ENCODE measurements at places on chromosomes 16 and 17. TPM values are rescaled to one million over a fixed set of nuclear protein-coding genes. Genes with fewer than 3 reads are reported as not detected.

DNA sequence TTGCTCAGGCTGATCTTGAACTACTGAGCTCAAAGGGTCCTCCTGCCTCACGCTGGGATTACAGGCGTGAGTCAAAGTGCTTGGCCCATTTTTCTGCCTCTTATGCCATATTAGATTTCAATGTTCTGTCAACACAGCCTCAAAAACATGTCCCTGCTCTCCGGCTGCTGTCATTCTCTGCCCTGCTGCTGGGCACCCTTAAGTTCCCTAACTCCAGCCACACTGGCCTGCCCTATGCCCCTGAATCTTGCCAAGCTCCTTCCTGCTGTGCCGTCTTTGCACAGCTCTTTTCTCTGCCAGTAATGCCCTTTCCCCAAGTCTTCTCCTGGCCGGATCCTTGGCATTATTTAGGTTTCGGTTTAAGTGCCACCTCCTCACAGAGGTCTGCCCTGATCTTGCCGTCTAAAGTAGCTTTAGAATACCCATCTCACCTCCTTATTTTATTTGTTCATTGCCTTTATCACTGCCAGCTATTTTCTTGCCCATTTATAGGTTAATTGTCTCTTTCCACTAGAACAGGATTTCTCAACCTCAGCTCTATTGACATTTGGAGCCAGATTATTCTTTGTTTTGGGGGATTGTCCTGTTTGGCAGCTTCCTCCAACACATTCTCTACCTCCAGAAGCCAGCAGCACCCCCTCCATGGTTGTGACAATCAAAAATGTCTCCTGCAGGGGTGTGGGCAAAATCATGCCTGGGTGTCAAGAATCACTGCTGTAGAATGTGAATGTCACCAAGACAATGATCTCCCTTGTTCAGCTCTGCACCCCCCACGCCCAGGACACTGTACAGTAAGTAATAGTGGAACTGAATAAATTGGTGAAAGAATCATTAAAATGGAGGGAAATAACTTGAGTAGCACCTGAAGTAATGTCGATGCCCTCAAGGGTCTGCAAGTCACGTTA is 168.2 kb downstream of the CYLD start:
- DNase-seq, result no peak

GRCh38 chr17:77556383-77557061 is 402.0 kb upstream of the TNRC6C start:
- no peak for DNase-seq

DNA sequence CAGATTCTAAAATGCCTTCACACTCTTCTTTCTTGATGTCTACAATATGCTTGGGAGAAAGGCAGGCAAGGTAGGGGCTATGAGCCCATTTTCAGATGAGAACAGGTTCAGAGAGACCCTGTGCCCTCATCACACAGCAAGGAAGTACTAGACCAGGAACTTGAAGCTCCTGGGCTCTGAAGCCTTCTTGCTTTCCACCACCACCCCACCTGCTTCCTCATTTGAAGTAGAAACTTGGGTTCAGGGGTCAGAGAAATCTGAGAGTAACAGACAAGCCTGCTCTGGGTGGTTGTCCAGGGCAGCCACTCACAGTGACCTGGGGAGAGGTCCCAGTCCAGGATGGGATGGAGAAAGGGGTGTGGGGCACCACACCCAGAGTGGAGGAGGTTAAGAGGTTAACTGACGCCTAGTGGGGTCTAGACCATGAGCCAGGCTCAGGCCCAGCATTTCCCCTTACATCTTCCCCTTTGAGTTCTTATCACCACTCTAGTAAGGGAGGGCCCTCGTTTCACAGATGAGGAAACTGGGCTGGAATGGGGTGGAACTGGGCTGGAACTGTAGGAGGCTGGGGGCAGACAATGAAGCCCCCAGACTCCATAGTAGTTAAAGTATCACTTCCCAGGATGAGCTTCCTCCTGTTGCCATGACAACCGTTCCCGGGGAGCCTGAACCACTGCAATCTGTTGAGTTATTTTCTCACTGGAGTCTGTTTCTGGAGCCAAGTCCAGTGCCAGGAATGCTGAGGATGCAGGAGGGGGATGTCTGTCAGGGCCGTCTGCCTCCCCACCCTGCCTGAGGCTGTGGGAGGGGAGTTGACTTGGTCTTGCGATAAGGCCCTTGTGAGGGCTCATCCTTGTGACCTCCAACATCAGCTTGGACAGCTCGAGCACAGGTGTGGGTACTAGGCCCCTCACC is 16.2 kb upstream of the PHF12 start:
- no peak for DNase-seq

GRCh38 chr16:72409423-72409822 is 237.5 kb upstream of the PMFBP1 start:
- DNase-seq, result no peak

DNA sequence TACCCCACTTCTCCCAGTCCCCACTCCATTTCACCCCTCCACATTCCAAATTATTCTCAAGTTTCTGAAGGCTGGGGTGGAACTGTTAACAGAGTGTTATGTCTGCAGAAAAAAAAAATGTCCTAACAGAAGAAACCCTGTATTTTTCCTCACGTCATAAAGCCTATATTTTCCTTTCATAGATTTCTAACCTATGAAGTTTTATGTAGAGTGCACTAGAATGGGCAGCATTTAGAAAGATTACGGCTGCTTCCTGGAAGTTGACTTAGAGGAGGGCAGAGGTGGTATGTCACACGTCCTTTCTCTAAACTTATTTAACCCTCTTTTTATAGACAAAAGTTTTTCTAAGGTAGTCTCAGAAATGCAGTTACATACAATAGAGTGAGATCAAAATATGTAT is 139.8 kb upstream of the TOM1L1 start:
- no peak for DNase-seq

DNA sequence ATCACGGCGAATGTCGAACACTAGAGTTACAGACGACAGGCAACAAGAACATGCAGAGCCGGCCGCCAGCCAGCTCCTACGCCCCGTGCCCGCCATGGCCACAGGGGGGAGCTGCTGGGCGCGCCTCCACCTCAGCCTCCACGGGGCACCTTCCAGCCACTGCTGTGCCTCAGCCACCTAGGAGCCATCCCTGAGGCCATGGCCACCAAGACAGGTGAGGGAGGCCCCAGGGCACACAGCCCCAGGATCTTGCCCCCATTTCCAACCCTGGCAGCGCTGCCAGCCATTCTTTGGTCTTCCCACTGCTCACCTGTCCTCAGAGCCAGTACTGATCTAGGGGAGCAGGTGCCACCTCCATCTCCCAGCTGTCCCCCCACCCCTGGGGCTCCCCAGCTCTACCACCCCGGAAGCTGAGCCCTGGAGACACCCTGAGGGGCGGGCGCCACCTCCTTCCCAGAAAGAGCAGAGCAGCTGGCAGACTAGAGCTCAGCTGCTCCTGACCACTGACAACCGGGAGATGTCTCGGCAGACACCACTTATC is 11.8 kb downstream of the GNPTG start:
- peak; percentile 25 for DNase-seq

GRCh38 chr17:48161127-48161905 is 53.8 kb downstream of the SNX11 start:
- no peak for DNase-seq

DNA sequence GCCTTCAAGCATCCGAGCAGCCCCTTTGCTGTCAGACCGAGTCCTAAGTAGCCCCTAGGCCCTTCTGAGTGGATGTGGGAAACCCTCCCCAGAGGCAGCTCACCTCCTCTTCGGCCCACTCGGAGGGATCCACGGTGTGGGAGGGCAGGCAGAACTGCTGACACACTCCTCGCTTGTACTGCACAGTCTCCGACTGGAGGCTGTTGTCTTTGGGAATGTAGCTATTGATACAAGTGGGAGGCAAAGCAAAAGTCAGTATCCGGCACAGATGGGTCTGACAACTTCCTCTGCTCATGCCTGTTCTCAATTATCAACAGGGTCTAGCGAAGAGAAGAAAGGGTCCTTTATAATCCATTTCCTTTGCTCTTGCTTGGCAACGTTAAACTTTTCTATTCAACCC is 25.9 kb upstream of the FOXJ1 start:
- no peak for DNase-seq

DNA sequence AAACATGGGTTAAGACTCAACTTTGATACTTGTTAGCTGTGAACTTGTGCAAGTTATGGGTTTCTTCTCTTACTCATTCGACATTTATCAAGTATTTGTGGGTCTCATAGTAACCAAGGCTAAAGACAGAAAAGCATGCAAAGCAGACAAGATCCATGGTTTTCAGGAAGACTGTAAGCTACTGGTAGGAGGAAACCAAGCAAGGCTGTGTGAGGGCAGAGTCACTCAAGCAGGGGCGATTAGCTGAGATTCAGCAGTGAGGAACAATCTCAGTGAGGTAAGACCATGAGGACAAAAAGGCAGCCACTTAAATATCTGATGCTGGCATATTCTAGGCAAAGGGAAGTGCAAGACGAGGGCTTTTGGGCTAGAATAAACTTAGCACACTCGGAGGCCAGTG is 29.5 kb downstream of the MBTD1 start:
- DNase-seq, result no peak

- DNase-seq, result peak; percentile 45
These were observed 4.6 kb downstream of the ZSCAN10 start for GRCh38 chr16:3094289-3095027.

- DNase-seq, result no peak
These were observed 5.6 kb upstream of the RBL2 start for GRCh38 chr16:53428681-53429080.

DNA sequence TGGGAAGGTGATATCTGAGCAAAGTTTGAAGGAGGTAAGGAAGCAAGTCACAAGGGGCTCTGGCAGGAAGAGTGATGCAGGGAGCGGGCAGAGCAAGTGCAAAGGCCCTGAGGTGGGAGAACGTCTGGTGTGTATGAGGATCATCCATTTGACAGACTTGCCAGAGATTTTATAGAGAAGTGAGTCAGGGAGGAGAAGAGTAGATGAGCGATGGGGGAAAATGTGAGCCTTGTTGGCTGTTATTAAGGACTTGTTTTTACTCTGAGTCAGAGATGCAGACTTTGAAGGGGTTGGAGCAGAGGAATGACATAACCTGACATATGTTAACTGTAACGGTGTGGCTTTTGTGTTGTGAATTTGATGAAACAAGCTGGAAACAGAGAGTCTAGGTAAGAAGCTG is 3.5 kb upstream of the CLEC10A start:
- peak; percentile 18 for DNase-seq

DNA sequence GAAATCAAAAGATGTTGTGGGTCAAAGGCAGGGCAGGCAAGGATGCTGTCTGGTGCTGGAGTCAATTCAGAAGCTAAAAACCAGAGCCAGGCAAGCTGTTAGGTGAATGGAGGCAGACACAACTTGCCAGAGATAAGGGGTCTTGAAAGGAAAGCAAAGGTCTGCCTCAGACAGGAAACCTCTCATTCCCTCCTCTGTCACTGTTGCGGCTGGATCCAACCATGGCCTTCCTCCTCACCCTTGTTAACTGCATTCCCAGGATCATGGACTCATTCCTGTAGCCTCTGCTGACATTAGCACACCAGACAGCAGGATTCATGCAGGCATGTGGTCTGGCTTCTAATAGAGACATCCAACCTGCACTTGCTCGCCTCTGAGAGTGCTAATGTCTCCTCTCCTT is 186.7 kb upstream of the HS3ST3A1 start:
- DNase-seq, result no peak

Gene CDRT15
- total RNA-seq, result not detected

Gene IL34
- 4.9 TPM for total RNA-seq

Gene SLC25A10
- 13.9 TPM for total RNA-seq

Gene AIPL1
- total RNA-seq, result not detected

Gene SEC14L5
- under 0.01 TPM for total RNA-seq

Gene KCNJ2
- total RNA-seq, result 1.3 TPM

Gene KRT38
- total RNA-seq, result not detected

Data from dermis microvascular lymphatic vessel endothelial cell (primary cell).